ENCODE measurements at places on chromosomes 3 and 15.

- no peak for DNase-seq
These were observed 7.0 kb downstream of the ROPN1 start for GRCh38 chr3:123984957-123985356.

- peak; percentile 27 for DNase-seq
These were observed 9.9 kb downstream of the LOXL1 start for GRCh38 chr15:73936181-73936580.

DNA sequence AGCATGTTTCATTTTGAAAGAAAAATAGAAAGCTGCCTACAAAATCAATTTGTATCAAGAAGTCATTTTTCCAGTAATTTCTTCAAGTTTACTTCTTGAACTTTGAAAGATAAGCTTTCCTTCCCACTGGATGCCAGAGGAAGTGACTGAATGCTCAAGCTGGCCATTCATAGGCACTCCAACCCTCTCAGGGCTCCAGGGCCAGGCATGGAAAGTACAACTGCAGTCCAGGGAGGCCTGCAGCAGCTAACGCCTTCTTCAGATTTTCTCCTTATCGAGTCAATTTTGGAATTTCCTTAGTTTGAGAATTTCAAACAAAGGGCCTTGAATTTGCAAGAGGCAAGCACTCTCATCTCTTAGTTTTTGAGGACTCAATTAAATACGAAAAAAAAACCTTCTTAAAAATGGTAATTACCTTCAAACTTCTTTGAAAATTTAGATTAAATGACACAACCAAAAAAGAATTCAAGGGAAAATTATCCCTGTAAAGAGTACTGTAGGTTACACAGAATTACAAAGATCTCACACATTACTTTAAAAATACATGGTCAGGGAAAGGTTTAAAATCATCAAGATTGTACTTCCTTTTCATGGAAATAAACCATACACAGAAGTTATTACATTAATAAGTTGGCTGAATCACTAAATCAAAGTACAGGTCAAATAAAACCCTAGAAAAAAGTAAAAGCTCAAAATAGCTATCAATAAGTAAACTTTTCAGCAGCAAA lies 2.5 kb downstream of the UBP1 start:
- DNase-seq, result no peak

DNA sequence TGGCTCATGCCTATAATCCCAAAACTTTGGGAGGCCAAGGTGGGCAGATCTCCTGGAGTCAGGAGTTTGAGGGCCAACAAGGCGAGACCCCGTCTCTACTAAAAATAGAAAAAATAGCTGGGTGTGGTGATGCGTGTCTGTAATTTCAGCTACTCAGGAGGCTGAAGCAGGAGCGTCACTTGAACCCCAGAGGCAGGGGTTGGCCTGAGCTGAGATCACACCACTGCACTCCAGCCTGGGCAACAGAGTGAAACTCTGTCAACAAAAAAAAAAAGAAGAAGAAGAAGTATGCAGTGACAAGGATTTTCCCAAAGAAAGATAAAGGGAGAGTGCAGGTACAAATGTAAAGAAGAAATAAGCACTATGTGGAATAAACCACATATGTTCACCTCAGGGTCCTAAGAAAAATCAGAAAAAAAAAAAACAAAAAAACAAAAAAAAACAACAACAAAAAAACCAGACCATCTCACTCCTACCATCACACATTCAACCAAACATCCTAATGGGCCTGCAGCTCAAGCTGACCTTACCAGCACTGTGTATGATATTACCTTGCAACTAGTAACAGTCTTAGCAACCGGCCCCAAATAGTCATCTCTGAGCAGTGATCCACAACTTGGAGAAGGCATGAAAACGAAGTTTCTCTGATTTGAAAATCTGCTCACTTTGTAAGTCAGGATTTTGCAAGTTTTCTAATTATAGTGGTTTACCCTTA lies 296.7 kb upstream of the PROK2 start:
- no peak for DNase-seq

DNA sequence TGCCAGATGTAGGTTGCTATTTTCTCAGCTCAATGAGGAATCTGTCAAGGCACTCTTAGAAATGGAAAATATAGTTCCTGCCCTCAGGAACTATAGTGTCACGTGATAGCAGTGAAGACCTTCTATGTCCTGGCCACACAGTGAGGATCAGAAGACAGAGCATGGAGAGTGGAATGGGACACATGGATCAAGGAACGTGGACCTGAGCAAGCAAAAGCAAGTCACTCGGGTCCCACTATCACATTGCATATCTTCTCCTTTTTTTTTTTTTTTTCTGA lies 21.2 kb downstream of the SMAD3 start:
- no peak for DNase-seq

GRCh38 chr3:131082871-131083863 lies 56.5 kb downstream of the NEK11 start:
- DNase-seq, result no peak

DNA sequence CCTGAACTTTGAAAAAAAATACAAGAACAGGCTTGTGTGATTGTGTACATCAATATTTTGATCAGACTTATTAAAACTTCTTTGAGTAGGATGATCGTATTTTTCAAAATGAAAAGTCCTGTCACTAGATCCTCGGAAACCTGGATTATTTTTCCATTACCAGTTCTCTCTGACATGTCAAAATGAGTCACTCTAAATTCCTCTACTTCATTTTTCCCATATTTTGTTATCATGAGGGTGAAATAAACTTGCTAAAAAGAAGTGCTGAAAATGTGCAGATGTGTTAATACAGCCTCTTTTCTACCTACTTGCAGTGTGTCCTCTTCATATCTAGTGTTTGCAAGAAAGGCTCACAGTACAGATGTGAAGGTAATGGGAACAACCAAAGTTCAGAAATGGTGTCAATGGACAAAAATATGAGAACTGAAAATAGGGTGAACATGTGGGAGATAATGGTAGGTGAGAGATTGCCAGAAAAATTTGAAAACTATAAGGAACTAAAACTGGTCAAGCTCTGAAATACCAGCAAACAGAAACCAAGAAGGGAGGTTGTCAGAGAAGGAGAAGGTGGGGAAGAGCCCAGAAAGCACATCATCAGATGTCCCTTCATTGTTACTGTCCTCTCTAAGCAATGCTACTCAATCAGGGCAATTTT lies 108.2 kb downstream of the EOMES start:
- DNase-seq, result no peak

DNA sequence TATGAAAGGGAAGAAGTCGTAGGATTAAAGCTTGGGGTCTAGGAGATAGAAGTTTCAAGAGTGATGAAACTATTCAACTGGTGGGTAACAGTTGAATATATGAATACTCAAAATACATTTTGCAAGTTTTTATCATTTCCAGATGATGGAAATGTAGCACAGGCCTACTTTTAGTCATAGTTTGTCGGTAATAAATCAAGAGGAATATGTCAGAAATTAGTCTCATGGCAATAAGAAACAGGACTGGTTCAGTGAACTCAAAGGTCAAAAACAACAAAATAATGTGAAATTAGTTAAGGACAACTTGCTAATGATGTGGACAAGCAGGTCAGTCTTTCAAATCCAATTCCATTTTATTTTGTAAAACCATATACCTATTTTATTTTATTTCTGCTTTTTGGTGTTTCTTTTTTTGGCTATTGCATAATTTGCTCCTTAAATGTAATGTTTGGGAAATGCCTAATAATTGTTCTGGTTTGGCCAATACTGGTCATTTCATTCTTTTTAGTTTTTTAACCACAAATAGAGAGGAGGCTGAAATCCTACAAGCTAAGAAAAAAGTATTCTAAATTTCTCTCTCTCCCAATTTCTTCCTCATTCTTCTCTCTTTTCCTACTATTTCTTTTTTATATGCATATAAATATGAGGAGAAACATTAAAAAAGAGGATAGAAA lies 195.2 kb upstream of the ARHGEF26 start:
- DNase-seq, result no peak

DNA sequence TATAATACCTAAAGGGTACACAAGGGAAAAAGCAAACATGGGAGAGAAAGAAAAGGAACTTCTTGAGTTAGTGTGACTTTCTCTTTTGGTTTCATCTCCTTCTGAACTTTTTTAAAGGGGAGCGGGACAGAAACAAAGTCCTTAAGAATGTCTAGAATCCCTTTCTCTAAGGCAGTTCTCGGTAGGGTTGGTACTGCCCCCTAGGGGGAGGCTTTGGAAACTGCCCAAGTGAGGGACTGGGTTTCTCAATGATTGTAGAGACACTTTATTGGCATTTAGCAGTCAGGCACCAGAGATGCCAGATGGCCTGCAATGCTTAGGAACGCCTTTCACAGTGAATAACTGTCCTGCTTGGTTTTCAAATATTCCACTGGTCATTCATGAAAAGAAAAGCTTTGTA lies 172.7 kb downstream of the WDR72 start:
- no peak for DNase-seq

DNA sequence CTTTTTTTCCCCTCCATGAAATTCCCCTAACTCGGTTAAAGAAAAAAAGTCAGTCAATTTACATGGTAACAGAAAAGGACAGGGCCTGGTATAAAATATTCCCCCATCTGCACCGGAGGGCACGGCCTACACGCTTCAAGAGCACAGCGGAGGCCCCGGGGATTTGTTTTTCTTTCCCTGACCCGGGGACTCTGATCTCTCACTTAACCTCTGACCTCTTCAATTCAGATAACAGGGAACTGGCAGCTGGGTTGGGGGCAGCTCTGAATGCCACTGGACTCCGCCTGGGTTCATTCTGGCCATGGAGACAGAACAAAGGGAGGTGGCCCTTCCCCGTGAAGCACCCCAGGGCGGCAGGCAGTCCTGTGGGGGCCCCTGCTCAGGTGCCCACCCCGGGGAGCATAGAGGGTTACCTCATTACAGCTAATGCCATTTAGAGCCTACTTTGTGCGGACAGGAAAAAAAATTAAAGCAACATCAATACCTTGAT lies 257.5 kb downstream of the SHQ1 start:
- no peak for DNase-seq

DNA sequence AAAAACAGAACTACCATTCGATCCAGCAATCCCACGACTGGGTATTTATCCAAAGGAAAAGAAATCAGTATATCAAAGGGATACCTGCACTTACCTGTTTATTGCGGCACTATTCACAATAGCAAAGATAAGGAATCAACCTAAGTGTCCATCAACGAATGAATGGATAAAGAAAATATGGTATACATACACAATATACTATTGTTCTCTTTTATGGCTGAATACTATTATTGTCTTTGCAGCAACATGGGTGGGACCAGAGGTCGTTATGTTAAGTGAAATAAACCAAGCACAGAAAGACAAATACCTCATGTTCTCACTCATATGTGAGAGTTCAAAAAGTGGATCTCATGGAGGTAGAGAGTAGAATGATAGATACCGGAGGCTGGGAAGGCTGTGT lies 118.3 kb upstream of the FAM3D start:
- no peak for DNase-seq

DNA sequence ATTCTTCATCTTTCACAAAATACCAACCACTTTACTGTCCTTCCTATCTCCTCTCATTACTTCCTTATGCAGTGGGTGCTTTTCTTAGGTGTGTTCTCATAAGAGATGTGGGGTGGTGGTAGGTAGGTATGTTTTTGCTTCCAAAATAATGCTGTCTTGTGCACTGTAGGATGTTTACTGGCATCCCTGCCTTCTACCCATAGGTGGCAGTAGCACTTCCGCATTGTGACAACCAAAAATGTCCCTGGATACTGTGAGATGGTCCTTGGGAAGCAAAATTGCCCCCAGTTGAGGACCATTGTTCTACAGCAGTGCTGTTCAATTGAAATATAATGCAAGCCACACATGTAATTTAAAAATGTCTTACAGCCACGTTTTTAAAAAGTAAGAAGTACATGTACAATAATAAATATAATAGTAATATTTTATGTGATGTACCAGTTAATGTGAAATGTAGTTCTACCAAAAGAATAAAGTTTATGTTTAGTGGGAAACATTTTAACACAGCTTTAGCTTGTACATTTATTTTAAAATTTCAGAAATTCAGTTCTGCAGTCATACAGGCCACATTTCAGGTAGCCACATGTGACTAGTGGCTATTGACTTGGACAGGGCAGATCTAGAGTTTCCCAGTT lies 75.2 kb downstream of the NEO1 start:
- peak; percentile 27 for DNase-seq

- no peak for DNase-seq
These were observed 96.9 kb upstream of the UBP1 start for GRCh38 chr3:33537133-33537532.

- no peak for DNase-seq
These were observed 70.7 kb downstream of the CD200R1L start for GRCh38 chr3:112776000-112776399.

DNA sequence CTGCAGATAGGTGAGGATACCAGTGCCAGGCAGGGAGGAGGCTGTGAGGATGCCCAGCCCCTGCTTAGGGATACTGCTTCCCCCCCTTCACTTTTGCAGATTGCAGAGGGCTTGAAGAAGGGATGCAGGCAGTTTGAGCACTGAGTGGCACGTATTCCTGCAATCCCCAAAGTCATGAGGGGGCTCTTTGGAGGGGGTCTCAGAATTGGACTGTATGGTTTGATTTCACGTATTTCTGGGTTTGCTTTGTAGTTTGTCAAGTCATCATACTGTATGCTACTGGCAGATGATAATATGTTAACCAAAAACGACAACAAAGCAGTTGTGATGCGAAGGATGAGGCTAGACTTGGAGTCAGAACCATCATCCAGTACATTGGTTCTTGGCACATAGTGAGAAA lies 28.1 kb downstream of the CHST14 start:
- no peak for DNase-seq

GRCh38 chr3:16844791-16845190 lies 40.0 kb upstream of the PLCL2 start:
- DNase-seq, result no peak

GRCh38 chr3:112514527-112515128 lies 15.4 kb upstream of the BTLA start:
- DNase-seq, result no peak

- DNase-seq, result no peak
These were observed 74.6 kb upstream of the CHRNA7 start for GRCh38 chr15:31955734-31956133.

- DNase-seq, result no peak
These were observed 12.2 kb downstream of the ATP2B2 start for GRCh38 chr3:10493202-10493589.

DNA sequence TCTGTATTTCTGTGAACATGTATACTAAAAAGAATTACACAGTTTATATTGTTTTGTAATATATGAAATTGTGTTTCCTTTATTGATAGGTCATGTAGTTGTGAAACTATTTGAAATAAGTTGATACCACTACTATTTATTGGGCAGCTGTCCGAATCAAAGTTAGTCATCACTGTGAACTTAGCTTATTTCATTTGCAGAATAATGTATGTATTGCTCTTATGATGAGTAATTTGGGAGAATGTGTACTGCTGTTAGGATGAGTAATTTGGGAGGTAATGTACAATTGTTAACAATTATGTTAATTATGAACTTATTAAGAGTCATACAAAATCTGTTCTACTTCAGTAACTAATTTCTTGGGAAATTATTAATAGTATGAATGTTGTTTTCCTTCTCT lies 22.2 kb downstream of the FXR1 start:
- DNase-seq, result no peak

- DNase-seq, result no peak
These were observed 2.0 kb upstream of the SLC24A1 start for GRCh38 chr15:65619626-65620290.

DNA sequence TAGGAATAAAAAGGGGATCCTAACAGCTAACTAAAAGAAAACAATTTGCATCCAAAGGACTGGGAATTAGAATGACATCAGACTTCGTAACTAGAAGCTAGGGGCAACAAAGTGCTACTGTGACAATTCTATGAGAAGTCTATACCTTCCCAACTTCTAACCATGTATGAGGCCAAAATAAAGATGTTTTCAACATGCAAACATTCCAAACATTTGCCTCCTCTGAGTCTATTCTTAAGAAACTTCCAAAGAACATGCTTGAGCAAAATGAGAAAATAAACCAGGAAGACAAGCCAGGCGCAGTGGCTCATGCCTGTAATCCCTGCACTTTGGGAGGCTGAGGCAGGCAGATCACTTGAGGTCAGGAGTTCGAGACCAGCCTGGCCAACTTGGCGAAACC lies 13.1 kb upstream of the RNF7 start:
- no peak for DNase-seq

Data from SW480 (cell line).